Activated CD4-positive, alpha-beta T cell treated with anti-CD3 and anti-CD28 coated beads, Interleukin-2, amount 50 U/mL, for 48 hours (primary cell): ENCODE measurements at places on chromosomes 11 and 22.

DNA sequence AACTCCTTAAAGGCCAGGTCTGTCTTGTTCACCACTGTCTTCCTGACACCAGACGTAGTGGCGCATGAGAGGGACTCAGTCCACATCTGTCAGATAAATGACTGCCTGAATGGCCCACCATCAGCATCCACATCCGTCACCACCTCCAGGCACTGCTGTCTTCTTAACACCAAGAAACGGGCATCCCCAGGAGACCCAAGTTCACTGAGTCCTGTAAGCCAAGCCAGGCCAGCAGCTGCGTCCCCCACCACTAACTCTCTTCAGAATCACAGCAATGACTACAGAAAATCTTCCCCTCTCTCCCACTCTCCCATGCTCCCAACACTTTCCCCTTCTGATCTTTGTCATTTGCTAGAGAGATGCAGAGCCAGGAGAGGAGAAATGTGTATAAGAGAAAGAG lies 47.3 kb upstream of the LRRC32 start:
- no peak for DNase-seq

GRCh38 chr11:121482231-121483129 lies 29.7 kb upstream of the SORL1-AS1 start:
- peak; percentile 58 for DNase-seq

- DNase-seq: no peak
Measured at GRCh38 chr11:112392904-112393303, 132.2 kb upstream of the PLET1 start.

GRCh38 chr11:27437829-27438594 lies 34.6 kb downstream of the LGR4 start:
- DNase-seq: no peak

- no peak for DNase-seq
Measured at GRCh38 chr11:12503039-12503484, 125.7 kb downstream of the PARVA start.

DNA sequence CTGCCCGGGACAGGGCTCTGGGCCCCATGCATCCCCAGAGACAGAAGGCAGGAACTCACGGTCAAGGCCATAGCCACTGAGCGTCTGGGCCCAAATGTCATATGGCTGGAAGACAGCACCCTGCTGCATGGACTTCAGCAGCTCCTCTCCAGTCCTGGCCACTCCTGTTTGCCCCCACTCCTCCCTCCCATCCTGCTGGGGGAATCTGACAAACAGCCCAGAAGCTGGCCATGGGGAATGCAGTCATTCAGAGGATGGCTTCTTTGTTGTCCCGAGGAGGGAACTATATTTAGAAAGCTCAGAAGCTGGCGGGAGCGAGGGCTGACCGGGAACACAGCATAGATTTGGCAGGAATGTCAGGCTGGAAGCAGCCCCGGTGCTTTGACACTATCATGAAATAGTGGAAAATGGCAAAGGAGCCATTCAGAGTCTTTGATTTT lies 35.0 kb downstream of the DKK3 start:
- no peak for DNase-seq

DNA sequence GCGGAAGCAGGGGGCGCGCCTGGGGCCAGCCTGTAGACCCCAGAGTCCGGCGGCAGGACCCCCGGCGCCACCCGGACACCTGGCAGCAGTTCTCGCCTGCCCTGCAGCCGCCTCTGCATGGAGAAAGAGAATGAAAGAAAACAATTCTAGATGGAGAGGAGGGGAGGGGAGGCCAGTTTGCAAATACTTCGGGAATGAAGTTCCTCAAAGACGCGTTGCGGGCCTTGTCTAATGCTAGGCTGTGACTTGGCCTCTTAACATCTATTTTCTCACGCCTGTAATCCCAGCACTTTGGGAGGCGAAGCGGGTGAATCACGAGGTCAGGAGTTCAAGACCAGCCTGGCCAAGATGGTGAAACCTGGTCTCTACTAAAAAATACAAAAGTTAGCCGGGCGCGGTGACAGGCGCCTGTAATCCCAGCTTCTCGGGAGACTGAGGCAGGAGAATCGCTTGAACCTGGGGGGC lies 2.1 kb upstream of the BARX2 start:
- no peak for DNase-seq

- DNase-seq: peak; percentile 67
Measured at GRCh38 chr22:37314315-37315074, 32.2 kb downstream of the CYTH4 start.
